ENCODE measurements at places on chromosomes 2 and 18. TPM values are rescaled to one million over a fixed set of nuclear protein-coding genes. Genes with fewer than 3 reads are reported as not detected.

The SH3RF3 gene
- total RNA-seq = 53.5 TPM

DNA sequence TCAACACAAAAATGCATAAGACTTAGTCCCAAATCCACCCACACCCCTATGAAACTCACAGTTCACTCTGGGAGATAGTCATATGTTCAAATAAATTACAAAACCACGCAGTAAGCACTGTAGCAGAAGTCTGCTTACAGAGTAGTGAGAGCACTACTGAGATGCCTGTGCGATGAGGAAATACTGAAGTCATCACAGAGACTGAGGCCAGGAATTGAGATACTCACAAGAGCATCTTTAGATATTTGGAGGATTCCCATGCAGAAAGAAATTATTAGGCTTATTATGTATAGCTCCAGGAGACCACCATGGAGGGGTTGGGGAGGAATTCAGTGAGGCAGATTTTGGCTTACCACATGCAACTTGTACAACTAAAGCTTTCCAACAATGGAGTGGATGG lies 82.3 kb downstream of the ANTXR1 start:
- peak overlapping the region; percentile 9 for H3K27ac ChIP-seq
- peaks cover 21% of the 10 kb centered on the region for H3K36me3 ChIP-seq
- no peaks in the 10 kb centered on the region for H3K4me1 ChIP-seq
- no peak for DNase-seq
- H3K4me3 ChIP-seq = no peak overlapping the region
- H3K27me3 ChIP-seq = no peaks in the 10 kb centered on the region

DNA sequence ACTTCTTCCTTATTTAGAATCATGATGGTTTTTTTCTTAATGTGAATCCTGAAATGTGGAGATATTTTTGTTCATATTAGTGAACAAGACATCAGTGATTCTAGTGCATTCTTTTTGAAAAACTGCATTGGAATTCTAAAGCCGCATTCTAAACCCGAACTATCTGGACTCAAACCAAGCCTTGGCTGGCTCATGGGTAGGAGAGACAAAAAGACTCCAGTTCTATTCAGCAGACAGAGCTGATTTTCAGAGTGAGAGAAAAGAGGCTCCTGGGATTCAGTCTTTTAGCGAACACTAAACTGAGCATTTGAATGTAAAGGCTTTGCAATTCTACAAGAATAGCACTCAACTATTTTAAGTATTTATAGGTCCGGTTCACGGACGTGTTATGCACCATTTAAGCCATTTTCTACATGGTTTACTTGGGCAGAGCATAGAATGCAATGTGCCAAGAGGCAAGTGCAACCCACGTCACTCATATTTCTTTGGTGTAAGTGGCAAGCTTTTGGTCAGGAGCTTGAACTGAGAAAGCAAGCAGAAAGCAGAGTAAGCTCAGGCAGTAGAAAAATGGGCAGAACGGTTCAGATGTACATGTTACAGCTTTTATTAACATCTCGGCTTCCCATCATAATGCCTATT lies 227.3 kb upstream of the RAB12 start:
- peak overlapping the region; percentile 22 for H3K4me3 ChIP-seq
- H3K36me3 ChIP-seq = peaks cover 40% of the 10 kb centered on the region
- peaks cover 15% of the 10 kb centered on the region for H3K4me1 ChIP-seq
- DNase-seq = no peak

The NEB gene
- 0.53 TPM for total RNA-seq

- no peaks in the 10 kb centered on the region for H3K4me1 ChIP-seq
- no peak for DNase-seq
- H3K36me3 ChIP-seq = no peaks in the 10 kb centered on the region
- H3K27me3 ChIP-seq = no peaks in the 10 kb centered on the region
- no peak overlapping the region for H3K27ac ChIP-seq
- no peak overlapping the region for H3K4me3 ChIP-seq
Measured at GRCh38 chr2:29940706-29941105, 19.3 kb upstream of the ALK start.

GRCh38 chr2:97967931-97968627 lies 27.7 kb downstream of the TMEM131 start:
- no peak overlapping the region for H3K4me3 ChIP-seq
- DNase-seq = no peak
- H3K27ac ChIP-seq = no peak overlapping the region

DNA sequence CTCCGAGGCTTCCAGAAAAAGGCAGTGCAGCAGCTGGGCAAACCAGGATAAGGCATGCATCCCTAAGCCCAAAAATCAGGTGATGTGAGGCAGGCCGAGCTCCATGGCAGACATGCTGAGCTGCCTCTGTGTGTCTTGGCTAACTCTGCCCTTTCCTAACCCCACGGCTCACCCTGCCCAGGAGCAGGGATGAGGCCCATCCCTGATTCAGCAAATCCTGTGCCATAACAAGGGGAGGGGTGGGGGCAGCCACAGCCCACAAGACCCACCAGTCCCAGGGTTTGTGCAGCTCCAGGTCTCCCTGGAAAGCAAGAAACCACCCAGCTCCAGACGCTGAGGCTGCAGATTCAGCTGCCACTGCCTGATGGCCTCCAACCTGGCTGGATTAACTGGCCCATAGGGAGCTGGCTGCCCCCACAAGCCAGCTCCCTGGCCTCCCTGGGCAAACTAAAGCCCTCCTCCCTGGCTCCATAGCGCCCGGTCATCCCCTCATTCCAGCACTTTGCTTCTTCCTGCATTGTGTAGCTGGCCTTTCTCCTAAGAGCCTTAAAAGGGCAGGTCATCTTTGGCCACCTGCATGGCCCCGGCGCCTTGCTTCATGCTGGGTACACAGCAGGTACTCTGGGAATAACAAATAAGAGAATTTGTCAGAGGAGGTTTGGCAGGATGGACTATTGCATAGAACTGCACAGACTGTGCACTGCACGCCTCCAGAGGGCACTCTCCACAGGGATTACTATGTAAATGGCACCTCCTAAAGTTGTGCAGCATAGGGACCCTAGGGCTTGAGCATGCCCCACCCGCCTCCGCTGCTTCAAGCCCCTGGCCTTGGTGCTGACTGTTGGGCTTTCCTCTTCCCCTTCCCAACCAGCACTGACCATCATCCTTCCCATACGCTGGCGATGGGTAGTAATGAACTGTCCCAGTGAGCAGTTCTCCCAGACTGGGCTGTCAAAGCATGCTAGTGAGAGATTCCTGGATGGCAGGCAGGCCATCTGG lies 10.7 kb downstream of the STEAP3 start:
- H3K4me1 ChIP-seq = no peaks in the 10 kb centered on the region
- DNase-seq = no peak
- no peak overlapping the region for H3K27ac ChIP-seq
- no peak overlapping the region for H3K4me3 ChIP-seq

- no peaks in the 10 kb centered on the region for H3K27me3 ChIP-seq
- H3K4me3 ChIP-seq = no peak overlapping the region
- H3K4me1 ChIP-seq = no peaks in the 10 kb centered on the region
- no peak for DNase-seq
- no peaks in the 10 kb centered on the region for H3K36me3 ChIP-seq
- H3K27ac ChIP-seq = no peak overlapping the region
Measured at GRCh38 chr2:156309167-156309566, 23.4 kb downstream of the NR4A2 start.

The TUBA4A gene
- total RNA-seq = 71.1 TPM

DNA sequence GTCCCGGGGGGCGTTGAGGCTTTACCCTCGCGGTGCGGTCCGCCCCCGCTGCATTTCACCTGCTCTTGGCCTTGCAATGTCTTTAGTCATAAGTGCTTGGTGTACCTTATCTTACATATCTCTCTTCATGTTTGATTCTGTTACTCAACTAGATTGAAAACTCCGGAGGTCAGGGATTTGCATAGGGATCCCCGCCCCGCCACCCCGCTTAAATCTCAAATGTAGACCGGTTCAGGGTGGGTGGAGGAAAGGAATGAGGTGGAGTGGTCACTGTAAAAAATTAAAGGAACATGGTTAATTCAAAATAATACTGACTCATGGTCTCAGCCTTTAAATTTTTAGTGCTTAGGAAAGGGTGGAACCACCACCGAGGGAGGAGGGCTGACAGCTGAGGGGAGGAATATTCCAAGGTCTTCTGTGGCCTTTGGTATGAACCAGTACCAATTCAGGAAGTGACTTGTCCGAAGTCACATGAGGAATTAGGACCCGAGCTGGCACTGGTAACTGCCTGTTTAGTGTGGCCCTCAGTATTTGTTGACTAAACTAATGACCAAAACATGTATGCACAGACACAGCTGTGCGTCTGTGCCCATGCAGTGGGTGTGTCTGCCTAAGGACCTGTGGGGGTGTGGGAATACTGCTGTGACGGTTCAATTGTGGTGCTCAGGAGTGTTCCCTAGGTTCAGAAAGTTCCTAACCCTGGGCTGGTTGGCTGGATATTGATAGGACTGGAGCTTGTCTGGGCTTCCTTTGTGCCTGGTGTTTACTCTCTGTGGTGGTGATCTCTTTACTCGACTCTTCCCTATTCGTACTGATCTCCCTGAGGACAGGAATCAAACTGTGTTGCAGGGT lies 1.0 kb downstream of the PLEKHB2 start:
- H3K27me3 ChIP-seq = no peaks in the 10 kb centered on the region
- peak overlapping the region; percentile 83 for H3K4me3 ChIP-seq
- no peaks in the 10 kb centered on the region for H3K4me1 ChIP-seq
- no peaks in the 10 kb centered on the region for H3K36me3 ChIP-seq

DNA sequence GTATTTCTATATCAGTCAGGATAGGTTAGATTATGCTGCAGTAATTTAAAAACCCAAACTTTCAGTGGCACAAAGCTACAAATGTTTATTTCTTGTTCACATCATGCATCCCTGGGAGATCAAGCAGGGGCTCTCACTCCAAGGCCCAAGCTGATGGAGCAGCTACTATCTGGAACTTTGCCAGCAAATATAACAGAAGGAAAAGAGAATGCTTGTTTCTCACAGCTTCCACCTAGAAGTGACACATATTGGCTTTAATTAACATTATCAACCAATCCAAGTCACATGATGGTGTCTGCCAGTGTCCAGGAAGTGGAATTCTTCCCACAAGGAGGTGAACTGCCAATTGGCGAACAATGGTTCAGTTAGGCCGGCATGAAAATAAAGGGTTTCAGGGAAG lies 306.9 kb downstream of the BCL11A start:
- no peaks in the 10 kb centered on the region for H3K27me3 ChIP-seq
- H3K4me3 ChIP-seq = no peak overlapping the region
- no peak for DNase-seq
- H3K27ac ChIP-seq = no peak overlapping the region
- H3K4me1 ChIP-seq = no peaks in the 10 kb centered on the region
- no peaks in the 10 kb centered on the region for H3K36me3 ChIP-seq

DNA sequence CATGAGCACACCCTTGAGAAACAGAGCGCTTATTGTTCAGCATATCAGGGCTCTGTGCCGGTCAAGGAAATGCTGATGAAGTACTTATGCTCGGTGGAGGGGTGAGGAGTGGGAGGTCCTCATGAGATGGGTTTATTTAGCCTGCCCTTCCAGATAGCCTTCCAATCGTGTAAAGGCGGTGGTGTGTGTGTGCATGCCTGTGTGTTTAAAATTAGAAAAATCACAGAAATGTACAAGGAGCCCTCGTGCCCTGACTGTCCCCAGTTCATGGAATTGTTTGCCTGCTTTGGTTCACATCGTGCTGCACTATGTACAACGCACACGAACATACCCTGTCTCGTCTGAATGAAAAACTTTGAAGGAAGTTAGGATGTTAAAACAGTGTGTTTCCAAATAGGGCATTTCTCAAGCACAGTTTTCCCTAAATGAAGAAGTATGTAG lies 158.6 kb downstream of the AQP4 start:
- no peaks in the 10 kb centered on the region for H3K4me1 ChIP-seq
- DNase-seq = no peak
- H3K4me3 ChIP-seq = no peak overlapping the region
- H3K36me3 ChIP-seq = no peaks in the 10 kb centered on the region
- no peak overlapping the region for H3K27ac ChIP-seq

- H3K36me3 ChIP-seq = no peaks in the 10 kb centered on the region
- H3K4me1 ChIP-seq = no peaks in the 10 kb centered on the region
- no peak for DNase-seq
- no peak overlapping the region for H3K4me3 ChIP-seq
- H3K27ac ChIP-seq = no peak overlapping the region
Measured at GRCh38 chr2:94762600-94762999, 108.6 kb upstream of the TEKT4 start.

DNA sequence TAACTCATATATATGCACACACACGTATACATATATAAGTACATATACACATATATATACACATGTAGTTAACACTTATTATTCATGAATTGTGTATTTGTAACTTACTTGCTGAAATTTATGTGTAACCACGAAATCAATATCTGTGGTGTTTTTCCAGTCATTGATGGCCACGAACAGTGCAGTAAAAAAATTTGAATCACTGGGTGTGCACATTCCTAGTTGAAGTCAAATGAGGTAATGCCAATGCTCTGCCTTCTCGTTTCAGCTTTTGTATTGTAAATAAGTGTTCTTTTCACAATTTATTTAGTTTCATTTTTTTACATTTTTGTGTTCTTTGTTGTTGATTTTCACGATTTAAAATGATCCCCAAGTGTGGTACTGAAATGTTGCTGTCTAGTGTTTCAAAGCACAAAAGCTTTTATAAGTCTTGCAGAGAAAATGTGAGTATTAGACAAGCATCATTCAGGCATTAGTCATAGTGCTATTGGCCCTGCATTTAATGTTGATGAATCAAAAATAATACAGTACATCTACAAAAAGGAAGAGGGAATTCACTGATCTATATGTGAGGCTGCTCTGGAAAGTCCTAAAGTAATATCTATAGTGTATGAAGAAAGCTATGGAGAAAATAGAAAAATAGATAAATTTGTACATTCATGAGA lies 419.0 kb downstream of the DSC3 start:
- H3K4me1 ChIP-seq = no peaks in the 10 kb centered on the region
- H3K36me3 ChIP-seq = no peaks in the 10 kb centered on the region
- H3K27ac ChIP-seq = no peak overlapping the region
- no peak overlapping the region for H3K4me3 ChIP-seq

GRCh38 chr2:138122891-138123290 lies 158.6 kb downstream of the HNMT start:
- DNase-seq = no peak
- H3K27ac ChIP-seq = no peak overlapping the region
- H3K4me3 ChIP-seq = no peak overlapping the region
- H3K4me1 ChIP-seq = no peaks in the 10 kb centered on the region
- H3K36me3 ChIP-seq = no peaks in the 10 kb centered on the region
- H3K27me3 ChIP-seq = no peaks in the 10 kb centered on the region
